ENCODE measurements at places on chromosomes 5 and 9. TPM values are rescaled to one million over a fixed set of nuclear protein-coding genes. Genes with fewer than 3 reads are reported as not detected.

The IL4 gene
- not detected for total RNA-seq

The GKAP1 gene
- 2.2 TPM for total RNA-seq

The MARCOL gene
- total RNA-seq: not detected

The PCA3 gene
- not detected for total RNA-seq

The TAF11L5 gene
- total RNA-seq: not detected

The TNFSF8 gene
- not detected for total RNA-seq

The SPINK4 gene
- not detected for total RNA-seq

The DBH gene
- total RNA-seq: not detected

The POLR3G gene
- 4.5 TPM for total RNA-seq

The CDC20B gene
- not detected for total RNA-seq

The FBP1 gene
- not detected for total RNA-seq

The EQTN gene
- not detected for total RNA-seq

The MATR3 gene
- 190 TPM for total RNA-seq

The PDE8B gene
- total RNA-seq: 0.64 TPM

The OCLN gene
- 0.43 TPM for total RNA-seq

The LCN12 gene
- not detected for total RNA-seq

The CACFD1 gene
- 7.7 TPM for total RNA-seq

The TIMD4 gene
- total RNA-seq: not detected

The DNAH5 gene
- 0.97 TPM for total RNA-seq

The IFNA21 gene
- total RNA-seq: not detected

The IL5 gene
- not detected for total RNA-seq

The ZBED3 gene
- total RNA-seq: 2.6 TPM

The FBP2 gene
- total RNA-seq: not detected

The WDR38 gene
- total RNA-seq: not detected

The BAAT gene
- under 0.01 TPM for total RNA-seq

The ACOT12 gene
- total RNA-seq: not detected

The CMYA5 gene
- total RNA-seq: 1.7 TPM

The PGM5 gene
- 2.6 TPM for total RNA-seq

The TPPP gene
- under 0.01 TPM for total RNA-seq

The DAB2 gene
- total RNA-seq: 332 TPM

The KIF20A gene
- total RNA-seq: 60.0 TPM

The EPB41L4A gene
- total RNA-seq: 0.64 TPM

The RETREG1 gene
- total RNA-seq: 0.64 TPM

The F12 gene
- total RNA-seq: 0.43 TPM

The VLDLR gene
- 4.7 TPM for total RNA-seq

The IGFBPL1 gene
- total RNA-seq: not detected

The CTSL gene
- 163 TPM for total RNA-seq

The SPATA9 gene
- total RNA-seq: 1.3 TPM

The CDO1 gene
- total RNA-seq: 0.32 TPM

The PTPRD gene
- total RNA-seq: 7.1 TPM

The CCL27 gene
- not detected for total RNA-seq

The CDKN2B gene
- 58.3 TPM for total RNA-seq

The NSUN2 gene
- 46.2 TPM for total RNA-seq

The EFNA5 gene
- total RNA-seq: 6.5 TPM

The C9orf153 gene
- not detected for total RNA-seq

The TOPORS gene
- 25.1 TPM for total RNA-seq

The GGTA1 gene
- total RNA-seq: not detected

The NME5 gene
- total RNA-seq: 1.3 TPM

The CCNJL gene
- 0.86 TPM for total RNA-seq

The TOMM5 gene
- total RNA-seq: 140 TPM

The NRG2 gene
- total RNA-seq: under 0.01 TPM

The FOXD4 gene
- total RNA-seq: 0.43 TPM

The SPATA31E1 gene
- not detected for total RNA-seq

The PALM2AKAP2 gene
- total RNA-seq: 24.5 TPM

The SLCO6A1 gene
- total RNA-seq: under 0.01 TPM

The CKMT2 gene
- total RNA-seq: 0.43 TPM

The FUT7 gene
- total RNA-seq: not detected

The SEMA5A gene
- total RNA-seq: 74.7 TPM

Data from fibroblast of villous mesenchyme (primary cell).